Stimulated activated naive CD8-positive, alpha-beta T cell treated with anti-CD3 and anti-CD28 coated beads, Interleukin-15, amount 100 ng/mL, for 72 hours (primary cell): ENCODE measurements at places on chromosomes 6 and 20.

- no peak for DNase-seq
These were observed 552.3 kb downstream of the KIF16B start for GRCh38 chr20:16020971-16021370.

DNA sequence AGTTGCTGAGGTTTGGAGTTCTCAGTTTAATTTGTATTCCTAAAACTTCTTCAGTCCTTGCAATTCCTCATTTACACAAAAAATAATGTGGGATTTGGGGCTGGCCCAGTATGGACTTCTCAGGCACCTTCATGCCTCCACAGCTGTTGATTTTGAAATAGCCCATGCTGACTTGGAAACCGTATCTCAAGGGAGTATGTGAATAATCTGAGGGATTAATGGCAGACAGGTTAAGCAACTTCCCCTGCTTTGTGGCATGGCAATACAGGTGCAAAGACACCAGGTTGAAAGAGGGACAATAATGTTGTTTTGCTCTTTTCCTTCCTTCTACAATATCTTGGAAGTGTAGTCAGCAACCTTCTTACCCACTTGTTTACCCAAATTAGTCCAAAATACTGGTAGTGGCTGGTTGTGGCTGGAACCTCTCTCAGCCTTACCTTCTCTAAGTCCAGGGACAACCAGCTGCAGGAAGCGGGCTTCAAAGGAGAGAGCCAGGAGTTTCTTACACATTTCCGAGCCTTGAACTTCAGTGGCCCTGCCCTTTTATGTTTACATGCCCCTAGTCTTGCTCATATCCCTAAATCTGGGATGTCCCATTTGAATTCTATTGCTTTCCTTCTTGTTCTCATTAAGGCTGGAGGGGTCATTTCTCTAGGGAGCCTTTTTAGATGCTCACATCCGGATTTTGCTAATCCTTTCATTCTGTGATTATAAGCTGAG, 44.1 kb upstream of the ADGRF1 start:
- DNase-seq: no peak

- DNase-seq: no peak
These were observed 2.8 kb upstream of the CCDC170 start for GRCh38 chr6:151490996-151491395.

DNA sequence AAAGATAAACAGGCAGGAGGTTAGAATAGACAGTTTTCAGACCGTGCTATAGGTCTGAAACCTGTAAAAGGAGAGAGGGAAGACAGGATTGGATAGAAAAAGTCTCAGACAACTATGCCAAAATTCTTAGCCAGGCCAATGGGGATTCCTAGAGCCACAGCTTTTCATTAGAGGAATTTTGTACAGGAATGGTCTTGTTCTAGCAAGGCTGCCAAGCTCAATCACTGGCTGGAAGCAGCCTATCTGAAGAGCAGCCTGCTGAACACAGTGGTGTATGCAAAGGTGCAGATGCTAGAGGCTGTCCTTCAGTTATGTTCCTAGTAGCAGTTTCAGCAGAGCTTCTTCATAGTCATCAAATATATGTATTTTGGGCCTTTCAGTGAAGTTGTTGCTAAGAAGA, 313.1 kb downstream of the GRIK2 start:
- no peak for DNase-seq

- no peak for DNase-seq
These were observed 91.4 kb downstream of the THBS2 start for GRCh38 chr6:169162249-169162648.

- DNase-seq: no peak
These were observed 49.9 kb upstream of the GTSF1L start for GRCh38 chr20:43776691-43777090.

DNA sequence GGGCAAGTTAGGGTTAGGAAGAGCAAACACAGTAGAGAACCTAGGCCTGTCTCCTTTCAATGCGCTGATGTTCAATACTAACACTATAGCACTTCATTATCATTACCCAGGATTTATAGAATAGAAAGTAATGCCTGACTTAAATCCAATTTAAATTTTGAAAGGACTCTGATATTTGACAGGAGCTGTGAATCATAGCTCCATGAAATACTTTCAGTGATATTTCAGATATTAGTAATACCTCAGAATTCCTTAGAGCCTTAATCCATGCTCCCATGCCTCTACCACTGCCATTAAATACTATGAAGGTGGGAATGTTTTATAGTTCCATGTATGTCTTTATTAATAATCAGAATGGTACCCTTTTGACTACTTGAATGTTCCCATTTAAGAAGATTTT, 530.2 kb downstream of the BCKDHB start:
- no peak for DNase-seq

DNA sequence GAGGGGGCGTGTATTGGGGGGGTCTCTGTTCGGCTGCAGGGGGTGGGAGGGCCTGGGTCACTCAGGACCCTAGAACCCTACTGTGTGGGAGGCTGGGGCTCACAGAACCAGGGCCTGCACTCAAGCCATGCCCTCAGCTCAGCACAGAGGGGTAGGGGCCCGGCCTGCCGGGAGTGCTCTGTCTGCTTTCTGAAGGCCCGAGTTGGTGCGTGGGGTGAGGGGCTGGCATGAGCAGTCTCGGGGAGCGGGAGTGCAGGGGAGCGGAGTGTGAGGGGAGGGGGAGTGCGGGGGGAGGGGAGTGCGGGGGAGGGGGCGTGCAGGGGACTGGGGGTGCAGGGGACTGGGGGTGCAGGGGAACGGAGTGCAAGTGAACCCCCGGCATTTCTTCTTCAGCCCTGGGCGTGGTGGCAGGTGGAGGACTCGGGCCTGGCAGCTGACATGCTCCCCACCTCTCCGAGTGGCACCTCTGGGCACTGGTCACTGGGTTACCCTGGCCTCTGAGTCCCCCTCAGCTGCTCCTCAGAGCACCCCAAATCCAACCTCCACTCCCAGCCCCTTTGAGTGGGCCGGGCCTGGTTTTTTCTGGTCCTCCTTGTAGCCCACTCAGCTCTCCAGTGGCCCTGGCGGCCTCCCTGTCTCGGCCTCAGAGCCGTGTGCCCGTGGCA, 1.0 kb downstream of the COL20A1 start:
- no peak for DNase-seq

- no peak for DNase-seq
These were observed 36.5 kb downstream of the CDH26 start for GRCh38 chr20:59994697-59995122.

- no peak for DNase-seq
These were observed 235.2 kb downstream of the LY86 start for GRCh38 chr6:6823568-6824224.

GRCh38 chr20:29873946-29874345, 1383.5 kb upstream of the DEFB115 start:
- DNase-seq: no peak

GRCh38 chr6:36241728-36242127, 28.1 kb upstream of the PNPLA1 start:
- no peak for DNase-seq

DNA sequence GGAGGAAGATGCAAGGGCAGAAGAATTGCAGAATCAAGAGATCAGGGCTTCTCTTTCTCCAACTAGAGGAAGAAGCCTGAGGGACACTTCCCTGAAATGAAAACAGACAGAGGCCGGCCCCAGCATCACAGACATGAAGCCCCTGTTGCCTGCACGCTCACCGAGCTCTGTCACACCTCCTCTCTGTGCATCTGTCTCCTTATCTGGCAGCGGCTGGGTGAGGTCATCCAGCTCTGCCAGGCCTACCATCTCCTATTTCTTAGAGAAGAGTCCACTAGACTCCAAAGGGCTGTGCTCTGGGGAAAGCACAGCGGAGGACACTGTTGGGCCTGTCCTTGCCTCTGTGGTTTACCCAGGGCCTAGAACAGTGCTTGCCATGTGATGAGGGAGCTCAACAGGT, 71.9 kb upstream of the MLN start:
- no peak for DNase-seq

DNA sequence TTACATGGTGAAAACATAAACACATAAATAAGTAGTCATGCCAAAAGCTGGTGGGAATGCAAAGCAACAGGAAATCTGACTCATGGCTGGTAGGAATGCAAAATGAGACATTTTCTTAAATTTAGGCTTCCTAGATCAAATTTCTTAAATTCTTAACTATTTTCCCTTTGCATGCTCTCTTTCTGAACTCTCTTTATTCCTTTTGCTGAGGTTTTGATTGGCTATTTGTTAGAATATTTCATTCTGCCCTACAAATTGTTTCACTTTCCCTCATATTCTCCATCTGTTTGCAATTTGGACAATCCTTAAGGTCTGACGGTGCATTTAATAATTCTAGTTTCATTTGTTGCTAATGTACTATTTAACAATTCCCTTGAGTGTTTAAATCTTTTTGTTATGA, 437.5 kb upstream of the RGS17 start:
- no peak for DNase-seq

- no peak for DNase-seq
These were observed 61.2 kb downstream of the RSPH3 start for GRCh38 chr6:158938811-158939254.

GRCh38 chr20:46894579-46894958, at the start of gene EYA2:
Gene EYA2, plus strand, starts transcription at chr20:46894843. Its CDS starts 95,168 bp downstream, at chr20:46990011.
- DNase-seq: no peak

DNA sequence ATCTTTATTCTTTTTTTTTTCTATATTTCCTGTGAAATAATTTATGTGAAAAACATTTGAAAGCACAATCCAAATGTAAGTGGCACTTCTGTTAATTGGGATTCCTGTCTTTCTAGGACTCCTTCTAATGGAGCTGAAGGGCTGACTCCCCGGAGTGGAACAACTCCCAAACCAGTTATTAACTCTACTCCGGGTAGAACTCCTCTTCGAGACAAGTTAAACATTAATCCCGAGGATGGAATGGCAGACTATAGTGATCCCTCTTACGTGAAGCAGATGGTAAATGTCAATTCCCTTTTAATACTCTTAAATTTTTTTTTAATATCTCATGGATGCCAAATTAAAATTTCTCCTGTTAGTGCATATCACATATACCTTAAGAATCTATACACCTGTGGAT, 35.0 kb downstream of the CDC5L start:
- no peak for DNase-seq

- no peak for DNase-seq
These were observed 156.8 kb upstream of the GRIK2 start for GRCh38 chr6:101236709-101237108.

DNA sequence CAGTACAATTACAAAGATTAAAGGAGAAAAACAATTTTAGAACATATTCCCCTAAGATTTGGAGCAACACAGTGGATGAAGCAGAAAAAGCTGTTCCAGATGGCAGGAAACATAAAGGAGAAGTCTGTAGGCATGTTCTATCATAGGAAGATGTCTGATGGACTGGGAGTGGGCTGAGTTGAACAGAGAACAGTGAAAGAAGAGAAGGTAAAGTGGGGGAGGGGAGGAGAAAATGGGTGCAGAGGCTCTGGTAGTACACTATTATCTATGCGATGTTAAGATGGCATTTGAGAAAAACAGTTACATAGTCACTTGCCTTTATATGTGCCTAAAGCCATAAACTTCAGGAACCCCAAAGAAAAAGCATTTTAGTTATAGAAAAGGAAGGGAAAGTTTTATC, 4.2 kb upstream of the PHIP start:
- DNase-seq: no peak

DNA sequence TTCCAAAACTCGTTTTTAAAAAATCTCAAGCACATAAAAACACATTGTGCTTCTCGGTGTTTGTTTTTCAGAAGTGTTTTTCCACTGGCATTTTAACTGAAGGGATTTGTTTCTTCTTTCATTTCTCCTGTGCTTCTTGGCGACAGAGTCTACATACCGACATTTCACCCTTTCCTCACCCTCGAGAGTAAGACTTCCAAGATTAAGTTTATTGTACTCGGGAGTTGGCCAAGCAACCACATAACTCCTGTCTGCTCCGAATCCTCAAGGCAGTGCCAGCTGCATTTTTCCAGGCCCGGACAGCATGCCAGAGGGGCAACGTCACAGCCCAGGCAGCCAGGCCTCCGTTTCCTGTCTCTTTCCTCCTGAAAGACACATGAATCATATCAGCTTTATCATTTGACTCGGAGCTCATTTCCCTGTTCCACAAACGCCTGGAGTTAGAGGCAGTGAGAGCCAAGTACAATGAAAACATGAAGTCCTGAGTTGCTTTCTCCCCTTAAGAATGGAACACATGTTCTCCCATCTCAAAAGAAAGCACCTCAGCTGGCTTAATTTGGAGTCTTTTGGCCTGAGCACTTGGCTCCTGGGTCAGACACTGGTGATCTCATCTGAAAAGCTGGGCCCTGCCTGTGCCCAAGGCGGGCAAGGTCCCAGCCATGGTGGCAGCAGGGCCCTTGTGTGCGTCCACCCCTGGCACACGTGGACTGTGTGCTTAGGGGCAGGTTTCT, 23.2 kb upstream of the FAM50B start:
- DNase-seq: no peak

GRCh38 chr6:14883921-14884320, 361.9 kb upstream of the JARID2 start:
- DNase-seq: no peak

DNA sequence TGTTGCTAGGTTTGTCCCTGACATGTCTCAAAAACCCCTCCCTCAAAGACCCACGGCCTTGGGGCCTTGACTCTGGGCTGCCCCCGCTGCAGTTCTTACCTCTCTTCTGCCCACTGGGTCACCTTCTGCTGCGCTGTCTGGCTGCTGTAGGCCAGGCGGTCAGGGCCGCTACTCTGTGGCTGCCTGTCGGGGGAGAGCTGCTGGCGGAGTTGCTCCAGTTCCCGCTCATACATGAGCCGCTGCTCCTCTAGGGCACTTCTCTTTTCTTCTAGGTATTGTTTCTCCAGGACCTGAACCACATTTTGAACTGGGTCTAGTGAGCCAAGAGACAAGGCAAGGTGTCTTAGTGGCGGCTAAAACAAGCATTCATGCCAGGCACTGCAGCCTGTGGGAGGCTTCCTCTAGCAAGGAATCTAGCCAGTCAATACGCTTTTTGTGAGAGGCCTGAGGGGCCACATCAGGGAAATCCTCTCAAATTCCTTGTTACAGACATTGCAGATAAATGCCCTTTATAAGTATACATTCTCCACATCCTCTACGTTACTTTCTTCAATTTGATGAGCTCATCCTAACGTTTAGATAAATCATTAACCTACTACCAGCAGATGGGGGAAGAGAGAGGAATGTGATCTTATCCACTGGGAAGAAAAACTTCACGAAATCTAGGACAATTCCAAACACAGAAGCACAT, 110.3 kb upstream of the NUP153 start:
- DNase-seq: no peak

DNA sequence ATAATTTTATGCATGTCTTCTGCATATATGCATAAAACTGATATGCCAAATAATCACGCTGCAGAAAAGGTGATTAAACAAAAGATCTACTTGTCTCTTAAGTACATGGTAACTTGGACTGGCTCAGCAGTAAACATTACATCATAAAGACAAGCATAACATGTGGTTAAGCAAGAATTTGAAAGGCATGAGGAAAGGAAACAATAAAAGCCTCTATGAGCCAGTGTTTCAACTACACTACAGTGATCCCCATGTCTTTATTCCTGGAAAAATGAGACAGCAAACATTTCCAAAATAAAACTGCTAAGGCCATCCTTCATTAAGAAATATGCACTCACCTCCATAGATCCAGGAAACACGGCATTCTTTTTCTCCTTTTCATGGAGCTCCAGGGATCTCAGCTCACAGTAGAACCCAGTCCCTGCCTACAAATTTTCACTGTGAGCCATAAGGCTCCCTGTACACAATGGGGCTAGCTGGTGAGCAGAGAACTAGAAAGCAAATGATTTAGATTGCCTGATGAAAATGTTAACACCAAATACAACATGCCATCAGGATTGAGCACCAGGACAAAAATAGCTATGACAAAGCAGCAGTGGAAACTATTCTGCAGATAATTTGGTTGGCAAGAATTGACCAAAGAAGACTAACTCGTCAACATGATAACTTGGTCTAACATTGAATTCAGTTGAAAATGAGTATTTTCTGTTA, 156.1 kb downstream of the COL21A1 start:
- DNase-seq: no peak

GRCh38 chr20:62362590-62362940, 4.5 kb downstream of the LAMA5 start:
- DNase-seq: no peak

GRCh38 chr6:16544521-16544920, 216.7 kb downstream of the ATXN1 start:
- no peak for DNase-seq
